ENCODE measurements at places on chromosomes 3 and 15. TPM values are rescaled to one million over a fixed set of nuclear protein-coding genes. Genes with fewer than 3 reads are reported as not detected.

The AQR gene
- total RNA-seq, result 32.5 TPM

The KY gene
- total RNA-seq, result 0.08 TPM

The ILDR1 gene
- not detected for total RNA-seq

The KLHL6 gene
- not detected for total RNA-seq

The ENTPD3 gene
- not detected for total RNA-seq

The ADPRH gene
- 2.7 TPM for total RNA-seq

The CSTA gene
- 1.3 TPM for total RNA-seq

The CHRNA7 gene
- total RNA-seq, result 5.0 TPM

The DZIP1L gene
- 9.8 TPM for total RNA-seq

The PLSCR2 gene
- total RNA-seq, result not detected

The ADAMTS17 gene
- 0.21 TPM for total RNA-seq

The CYP1A2 gene
- not detected for total RNA-seq

The CHRM5 gene
- not detected for total RNA-seq

The FNDC3B gene
- total RNA-seq, result 31.0 TPM
